Gastrocnemius medialis (tissue), 4 donors: ENCODE measurements at places on chromosomes 2 and 18.

GRCh38 chr2:167785606-167786216, 461.7 kb downstream of the STK39 start:
- no peak for DNase-seq

DNA sequence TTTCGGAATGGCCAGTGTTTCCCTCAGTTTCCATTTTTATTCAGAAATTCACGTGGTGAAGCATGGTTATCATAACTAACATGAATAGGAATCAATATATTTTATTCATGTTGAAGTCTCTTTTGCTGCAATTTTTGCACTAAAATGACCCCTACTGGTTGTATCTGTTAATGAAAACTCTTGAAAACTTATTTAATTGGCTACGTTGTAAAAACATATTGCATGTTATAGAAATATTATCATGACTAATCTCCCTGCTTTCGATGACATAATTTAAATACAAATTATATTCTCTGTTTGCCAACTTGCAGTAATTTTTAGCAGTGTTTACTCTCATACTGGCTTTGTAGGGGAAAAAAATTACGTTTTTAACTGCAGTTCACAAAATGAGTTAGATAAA, 3.5 kb downstream of the CRIM1 start:
- no peak for DNase-seq

DNA sequence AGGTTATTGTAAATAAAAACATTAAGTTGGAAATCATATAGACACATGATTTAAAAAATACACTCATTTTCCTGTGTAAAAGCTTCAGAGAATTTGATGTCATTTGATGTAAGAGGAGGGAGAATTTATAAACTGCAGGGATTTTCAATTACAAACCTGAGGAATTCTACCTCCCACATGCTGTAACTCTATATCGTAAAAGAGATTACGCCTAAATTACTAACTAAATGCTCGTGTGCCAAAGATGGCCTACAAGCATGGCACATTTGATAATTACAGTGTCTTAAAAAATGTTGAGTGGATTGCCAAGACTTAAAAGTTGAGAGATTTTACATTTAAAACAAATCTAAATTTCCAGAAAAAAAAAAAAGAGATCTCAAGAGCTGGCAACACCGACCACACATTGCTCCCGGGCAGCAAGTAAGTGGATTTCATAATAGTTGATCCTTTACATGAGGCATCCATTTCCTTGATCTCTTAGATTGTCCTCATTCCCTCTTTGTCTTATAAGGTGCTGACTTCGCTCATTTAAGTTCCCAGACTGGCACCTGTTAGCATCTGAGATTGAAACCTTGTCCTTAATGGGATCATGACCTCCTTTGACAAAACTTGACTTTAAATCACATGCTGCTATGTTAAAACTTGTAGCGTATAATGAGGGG, 840.3 kb upstream of the ZEB2 start:
- DNase-seq: no peak

DNA sequence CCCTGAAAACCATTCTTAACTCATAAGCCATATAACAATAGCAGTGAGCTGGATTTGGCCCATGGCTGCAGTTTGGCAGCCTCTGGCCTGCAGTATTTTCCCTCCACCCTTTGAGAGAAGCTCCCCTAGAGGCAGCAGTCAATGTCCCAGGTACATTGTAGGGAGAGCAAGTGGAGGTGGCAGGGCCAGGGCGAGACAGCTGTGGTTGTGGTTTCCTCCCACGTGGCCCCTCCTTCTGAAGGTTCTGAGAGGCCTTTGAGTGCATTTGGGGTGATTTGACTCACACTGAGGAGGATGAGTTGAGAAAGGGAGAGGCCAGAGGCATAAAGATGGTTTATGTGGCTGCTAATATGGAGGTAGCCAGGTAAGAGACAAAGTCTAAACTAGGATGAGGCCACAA, 45.5 kb upstream of the LDAH start:
- DNase-seq: no peak

DNA sequence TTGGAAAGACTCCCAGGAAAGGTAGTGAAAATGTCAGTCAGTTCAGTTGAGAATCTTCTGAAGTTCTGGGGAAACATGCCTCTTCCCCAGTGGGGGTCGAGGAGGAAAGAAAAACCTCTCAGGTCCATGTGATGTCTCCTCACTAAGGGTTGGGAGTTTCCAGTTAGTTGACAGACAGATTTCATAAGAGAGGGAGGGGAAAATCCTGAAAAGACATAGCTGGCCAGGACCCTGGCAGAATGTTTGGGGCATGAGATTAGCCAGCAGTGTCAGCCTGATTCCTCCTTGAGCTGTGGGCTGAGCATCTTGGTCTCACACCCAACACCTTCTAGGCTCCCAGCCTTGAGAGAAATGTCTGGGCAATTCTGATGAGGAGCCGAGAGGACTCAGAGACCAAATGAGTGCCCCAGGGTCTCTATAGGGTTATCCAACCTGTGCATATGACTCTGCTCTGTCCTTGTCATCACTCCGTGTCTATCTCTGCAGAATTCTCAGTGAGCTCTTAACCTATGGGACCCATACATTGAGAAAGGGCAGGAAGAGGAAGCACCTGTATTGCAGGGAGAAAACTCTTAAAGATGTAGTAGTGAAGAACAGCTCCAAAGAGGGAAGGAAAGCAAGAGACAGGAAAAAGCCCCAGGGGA, 13.9 kb downstream of the BMP10 start:
- no peak for DNase-seq

- no peak for DNase-seq
Observed at GRCh38 chr2:167200019-167200418, 311.7 kb downstream of the XIRP2 start.
